NCI-H1436 (cell line): ENCODE measurements at places on chromosomes 6 and 20.

DNA sequence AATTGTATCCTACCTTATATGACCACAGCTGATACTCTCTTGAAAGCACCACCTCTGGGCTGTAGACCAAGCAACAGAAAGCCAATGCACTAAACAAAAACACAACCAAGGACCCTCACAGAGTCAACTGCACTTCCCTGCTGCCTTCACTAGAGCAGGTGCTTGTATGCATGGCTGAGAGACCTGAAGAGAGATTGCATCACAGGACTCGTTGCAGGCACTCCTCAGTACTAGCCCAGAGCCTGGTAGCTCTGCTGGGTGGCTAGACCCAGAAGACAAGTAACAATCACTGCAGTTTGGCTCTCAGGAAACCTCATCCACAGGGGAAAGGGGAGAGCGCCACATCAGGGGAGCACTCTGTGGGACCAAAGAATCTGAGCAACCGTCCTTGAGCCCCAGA lies 521.6 kb upstream of the IMPG1 start:
- no peak for DNase-seq

DNA sequence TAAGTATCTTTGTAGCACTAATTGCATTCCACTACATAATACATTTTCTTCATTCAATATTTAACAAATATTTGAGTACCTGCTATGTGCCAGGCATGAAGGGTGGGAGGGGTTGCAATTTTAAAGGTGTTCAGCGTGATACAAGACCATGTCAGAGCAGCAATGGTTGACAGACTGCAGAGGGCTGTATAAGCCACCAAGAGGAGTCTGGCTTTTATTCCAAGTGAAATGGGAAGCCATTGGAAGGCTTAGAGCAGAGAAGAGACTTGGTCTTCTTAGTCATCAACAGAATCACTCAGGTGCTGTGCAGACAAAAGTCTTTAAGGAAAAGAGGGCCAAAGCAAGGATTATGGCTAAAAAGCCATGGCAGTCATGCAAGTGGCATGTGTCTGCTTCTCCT lies 360.8 kb upstream of the ARID1B start:
- no peak for DNase-seq

DNA sequence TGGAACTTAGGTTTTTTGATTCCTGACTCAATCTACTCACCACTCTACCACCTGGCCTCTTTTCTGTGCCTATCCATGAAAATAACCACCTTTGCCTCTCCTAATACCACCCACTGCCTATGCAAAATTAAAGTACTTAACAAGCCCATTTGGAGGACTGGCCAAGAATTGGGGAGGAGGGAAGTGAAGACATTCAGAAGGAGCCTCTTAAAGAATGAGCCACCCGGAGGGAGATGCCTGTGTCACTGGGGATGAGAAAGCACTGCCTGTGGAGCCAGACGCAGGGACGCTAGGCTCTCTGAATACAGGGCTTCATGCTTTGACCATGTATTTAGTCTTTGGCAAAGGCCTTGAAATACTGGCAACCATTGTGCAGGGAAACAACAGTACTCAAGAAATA lies 40.0 kb upstream of the MRPS10 start:
- no peak for DNase-seq

GRCh38 chr6:117521791-117522502 lies 39.5 kb downstream of the DCBLD1 start:
- DNase-seq: no peak

DNA sequence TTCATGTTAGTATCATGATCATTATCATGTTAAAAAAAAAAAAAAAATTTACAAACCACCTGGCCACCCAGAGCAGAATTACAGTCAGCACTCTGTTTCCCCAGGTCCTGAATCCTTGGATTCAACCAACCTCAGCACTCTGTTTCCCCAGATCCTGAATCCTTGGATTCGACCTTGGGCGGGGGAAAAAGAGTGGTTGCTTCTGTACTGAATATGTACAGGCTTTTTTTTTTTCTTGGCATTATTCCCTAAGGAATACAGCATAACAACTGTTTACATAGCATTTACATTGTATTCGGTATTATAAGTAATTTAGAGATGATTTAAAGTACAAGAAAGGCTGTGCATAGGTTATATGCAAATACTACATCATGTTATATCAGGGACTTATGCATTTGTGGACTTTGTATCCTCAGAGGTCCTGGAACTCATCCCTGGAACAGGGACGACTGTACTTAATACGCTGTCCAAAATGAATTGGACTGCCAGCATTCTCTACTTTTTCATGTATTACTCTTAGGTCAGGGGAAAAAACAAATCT lies 31.2 kb downstream of the GCNT2 start:
- no peak for DNase-seq

DNA sequence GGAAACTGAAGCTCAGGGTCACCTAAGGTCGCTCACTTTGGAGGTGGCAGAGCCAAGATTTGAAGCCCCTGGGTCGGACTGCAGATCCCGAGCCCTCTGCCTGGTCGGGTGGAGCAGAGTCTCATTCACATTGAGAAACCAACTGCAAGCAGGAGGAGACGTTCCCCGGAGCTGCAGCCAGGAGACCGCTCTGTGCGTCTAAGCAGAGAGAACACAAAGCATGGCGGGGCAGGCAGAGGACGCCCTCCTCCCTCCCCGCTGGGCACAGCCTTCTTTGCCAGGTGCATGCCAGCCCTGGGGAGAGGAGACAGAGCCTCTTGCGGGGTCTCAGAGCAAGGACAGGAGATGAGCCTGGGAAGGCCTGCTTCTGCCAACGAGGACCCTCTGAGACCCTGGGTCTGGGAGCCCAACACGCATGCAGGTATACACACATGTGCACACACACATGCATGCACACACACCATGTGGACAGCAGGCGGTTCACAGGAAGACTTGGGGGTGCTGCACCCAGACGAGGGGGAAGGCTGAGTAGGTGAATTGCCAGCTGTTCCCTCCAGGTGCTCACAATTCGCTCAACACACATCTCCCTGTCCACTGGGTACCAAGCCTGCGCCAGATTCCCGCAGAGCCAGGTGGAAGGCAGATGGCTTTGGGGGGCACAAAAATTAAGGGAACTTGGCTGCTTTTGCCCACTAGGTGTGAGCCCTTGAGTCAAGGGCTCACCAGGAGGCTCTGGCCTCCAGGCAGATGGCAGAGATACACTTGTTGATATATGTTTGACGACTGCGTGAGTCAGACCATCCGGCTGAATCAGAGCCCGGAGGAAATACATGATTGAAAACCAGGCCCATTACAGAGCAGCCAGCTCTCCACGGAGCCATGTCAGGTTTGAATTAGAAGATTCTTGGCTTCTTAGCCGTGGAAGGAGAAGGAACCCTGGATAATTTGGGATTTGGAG lies 5.5 kb upstream of the NTSR1 start:
- DNase-seq: no peak

DNA sequence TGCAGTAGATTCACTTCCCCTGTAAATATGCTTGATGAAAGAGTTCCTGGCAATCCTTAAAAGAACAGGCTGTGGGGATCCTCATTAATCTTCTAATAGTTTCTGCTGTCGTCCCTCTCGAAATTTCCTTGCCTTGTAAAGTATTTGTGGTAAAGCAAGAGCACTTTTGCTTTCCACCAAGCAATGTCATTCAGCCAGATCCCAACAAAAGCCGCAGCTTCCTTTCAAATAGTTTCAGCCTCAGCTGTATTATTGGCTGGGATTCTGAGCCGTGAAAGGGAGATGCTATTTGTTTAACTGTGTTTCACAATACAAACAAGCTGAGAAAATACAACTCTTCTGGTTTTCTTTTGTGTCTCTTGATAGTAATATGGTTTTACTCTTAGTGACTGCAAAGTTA lies 48.9 kb upstream of the EPHA7 start:
- DNase-seq: no peak

DNA sequence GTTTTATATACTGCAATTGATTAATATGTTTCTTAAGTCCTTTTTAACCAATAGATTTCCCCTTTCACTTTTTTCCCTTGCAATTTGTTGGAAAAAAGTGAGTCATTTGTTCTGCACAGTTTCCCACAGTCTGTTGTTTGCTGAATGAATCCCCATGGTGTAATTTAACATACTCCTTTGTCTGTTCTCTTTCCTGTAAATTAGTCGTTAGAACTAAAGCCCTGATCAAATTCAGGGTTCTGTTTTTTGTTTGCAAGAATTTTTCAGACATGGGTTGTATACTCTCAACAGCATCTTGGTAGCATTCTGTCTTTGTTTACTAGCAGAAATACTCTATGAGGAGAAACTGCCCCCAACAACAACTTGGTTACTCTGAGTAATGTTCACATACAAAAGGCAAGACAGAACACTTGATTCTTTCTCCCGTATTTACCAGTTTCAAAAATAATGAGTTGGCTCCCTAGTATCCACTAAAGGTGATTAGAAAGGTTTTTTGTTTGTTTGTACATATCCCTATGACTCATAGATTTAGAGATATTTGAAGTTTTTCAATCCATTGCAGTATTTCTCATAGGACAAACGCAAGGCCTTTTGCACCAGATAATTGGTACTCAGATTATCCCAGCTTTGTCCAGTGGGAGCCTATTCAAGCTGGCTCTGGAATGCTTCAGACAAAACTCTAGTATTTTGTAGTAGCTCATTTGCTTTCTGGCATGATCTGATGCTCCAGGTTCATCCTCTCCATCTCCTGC lies 16.5 kb downstream of the BLOC1S5 start:
- no peak for DNase-seq

DNA sequence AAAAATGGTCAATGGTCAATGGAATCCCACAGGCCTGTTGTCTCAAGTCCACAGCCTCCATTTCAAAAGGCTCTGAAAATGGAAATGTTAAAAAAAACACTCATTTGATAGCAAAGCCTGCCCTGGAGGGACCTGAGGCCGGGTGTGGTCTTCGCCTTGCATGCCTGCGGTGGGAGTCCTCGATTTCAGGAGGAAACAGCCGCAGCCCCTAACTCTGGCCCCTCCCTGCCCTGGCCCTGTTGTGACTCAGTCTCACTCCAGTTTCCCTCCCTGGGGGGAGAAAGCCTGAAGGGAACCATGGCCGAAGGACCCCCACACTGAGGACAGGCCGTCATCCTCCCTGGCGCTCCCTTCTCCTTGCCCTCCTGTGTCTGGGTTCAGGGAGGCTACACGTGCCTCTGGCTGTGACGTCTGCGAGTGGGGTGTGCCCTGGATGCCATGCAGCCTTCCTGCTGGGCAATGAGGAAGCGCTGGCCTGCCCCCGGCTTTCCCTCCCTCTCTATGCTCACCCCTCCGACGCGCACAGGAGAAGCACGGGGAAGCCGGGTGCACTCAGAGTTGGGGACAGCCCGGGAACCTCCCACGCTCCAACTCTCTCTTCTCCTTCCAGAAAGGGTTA lies 9.2 kb downstream of the BHLHE23 start:
- DNase-seq: no peak

DNA sequence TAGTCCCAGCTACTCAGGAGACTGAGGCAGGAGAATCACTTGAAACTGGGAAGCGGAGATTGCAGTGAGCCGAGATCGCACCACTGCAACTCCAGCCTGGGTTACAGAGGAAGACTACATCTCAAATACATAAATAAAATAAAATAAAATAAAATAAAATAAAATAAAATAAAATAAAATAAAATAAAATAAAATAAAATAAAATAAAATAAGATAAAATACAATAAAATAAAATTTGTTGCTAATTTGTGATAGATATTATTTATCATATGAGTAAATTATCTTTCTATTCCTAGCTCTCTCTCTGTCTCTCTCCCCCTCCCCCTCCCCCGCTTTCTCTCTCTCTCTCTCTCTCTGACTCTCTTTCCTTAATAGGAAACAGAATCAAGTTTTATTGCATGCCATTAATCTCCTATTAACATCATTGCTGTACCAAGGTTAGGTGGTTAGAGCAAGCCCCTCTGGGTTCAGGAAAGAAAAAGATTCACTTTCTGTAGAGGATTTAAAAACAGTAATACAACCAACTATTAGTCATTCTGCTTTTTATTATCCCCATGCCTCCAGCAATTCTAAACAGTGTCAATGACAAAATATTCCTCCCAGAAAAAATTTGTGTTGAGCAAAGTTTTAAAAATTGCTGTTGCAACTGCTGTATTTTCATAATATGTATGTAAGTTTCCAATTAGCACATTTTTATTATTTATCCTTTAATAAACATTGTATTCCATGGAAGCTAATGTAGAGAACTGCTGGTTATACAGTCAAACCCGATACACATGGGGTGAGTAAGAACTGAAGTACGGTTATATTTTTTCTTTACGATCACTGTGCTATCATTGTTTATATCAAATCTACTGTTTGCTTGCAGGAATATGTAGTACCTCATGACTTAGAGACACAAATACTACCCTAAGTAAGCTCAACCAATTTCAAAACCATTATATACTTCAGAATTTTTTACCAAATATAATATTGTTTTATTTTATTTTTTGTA lies 22.1 kb downstream of the BMP5 start:
- no peak for DNase-seq

DNA sequence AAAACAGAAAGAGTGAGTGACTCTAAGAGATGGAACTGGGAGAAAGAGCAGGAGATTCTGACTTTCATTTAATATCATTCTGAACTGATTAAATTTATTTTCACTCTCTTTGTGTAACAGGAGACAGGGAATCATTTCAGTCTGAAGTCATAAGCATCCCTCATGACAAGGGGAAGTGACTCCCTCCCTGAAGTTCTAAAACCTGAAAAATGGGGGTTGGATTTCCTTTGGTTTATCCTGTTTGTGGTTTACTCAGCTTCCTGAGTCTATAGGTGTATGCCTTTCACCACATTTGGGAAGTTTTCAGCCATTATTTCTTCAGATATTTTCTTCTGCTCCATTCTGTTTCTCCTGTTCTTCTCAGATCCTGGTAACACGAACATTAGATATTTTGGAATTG lies 3.4 kb upstream of the FKBP1A start:
- no peak for DNase-seq

DNA sequence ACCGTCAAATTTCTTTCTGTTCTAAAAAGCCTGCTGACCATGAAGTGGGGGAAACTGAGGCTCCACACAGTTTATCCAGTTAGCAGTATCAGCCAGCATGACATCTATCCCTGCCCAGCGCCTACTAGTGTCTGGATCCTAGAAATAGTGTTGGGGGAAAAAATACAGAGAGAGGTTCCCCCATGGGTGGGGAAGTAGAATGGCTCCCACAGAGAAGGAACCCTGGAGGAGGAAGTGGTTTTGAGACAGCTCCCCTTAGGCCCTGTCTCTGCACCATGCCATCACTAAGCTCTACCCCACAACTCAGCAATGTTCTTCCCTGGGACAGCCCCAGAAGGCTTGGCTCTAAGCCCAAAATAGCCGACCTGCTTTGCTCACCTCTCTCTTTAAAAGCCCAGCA lies 153.4 kb downstream of the MBOAT1 start:
- DNase-seq: no peak
